Hematopoietic multipotent progenitor cell (in vitro differentiated cells): ENCODE measurements at places on chromosomes 16 and 17.

DNA sequence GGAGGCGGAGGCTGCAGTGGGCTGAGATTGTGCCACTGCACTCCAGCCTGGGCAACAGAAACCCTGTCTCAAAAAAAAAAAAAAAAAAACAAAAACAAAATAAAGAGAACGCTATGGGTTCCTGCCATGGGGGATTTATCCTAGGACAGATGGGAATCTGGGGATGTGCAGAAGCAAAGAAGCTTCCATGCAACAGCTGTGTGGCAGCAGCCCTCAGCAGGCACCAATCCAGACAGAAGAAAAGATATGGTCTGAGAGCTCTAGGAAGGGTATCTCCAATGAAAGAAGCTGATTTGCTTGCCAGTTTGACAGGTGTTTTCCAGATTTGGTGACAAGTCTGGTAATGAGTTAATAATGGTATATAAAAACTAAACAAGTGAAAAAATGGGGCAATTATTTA lies 11.6 kb downstream of the MYO19 start:
- no peak for DNase-seq

GRCh38 chr16:11797957-11798299 lies 870 bp upstream of the ZC3H7A start:
- DNase-seq = no peak

DNA sequence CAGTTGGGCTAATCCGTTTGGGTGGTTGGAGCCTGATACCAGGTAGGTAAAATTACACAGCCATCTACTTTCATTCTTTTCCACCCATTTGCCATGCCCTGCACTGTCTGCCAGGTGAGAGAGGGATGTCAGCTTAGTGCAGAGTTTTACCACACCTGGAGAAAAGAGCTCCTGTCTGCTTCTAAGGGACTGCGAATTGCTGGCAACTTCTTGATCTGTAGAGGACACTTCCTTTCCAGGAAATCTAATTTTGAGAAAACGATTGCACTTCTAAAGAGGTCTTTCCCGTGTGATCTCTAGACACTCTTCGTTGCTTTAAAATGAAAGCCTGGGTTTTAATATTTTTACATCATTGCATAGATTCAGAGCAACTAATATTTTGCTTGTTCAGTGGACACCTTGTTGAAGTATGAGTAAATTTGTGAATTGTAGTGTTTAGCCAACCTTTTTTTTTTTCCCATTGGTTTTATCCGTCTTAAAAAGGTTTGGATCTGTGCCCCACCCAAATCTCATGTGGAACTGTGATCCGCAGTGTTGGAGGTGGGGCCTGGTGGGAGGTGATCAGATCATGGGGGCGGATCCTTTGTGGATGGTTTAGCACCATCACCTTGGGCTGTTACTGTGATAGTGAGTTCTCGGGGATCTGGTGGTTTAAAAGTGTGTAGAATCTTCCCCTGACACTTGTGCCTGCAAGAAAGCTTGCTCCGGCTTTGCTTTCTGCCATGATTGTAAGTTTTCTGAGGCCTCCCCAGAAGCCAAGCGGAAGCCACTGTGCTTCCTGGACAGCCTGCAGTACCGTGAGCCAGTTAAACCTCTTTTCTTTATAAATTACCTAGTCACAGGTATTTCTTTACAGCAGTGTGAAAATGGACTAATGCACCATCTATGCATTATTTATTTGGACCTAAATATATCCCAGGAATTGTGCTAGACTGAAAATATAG lies 104.6 kb downstream of the PRKCA start:
- DNase-seq = no peak

GRCh38 chr17:4565209-4566141 lies 5.1 kb upstream of the GGT6 start:
- DNase-seq = peak; percentile 80

GRCh38 chr17:62796291-62796690 lies 11.8 kb downstream of the MARCHF10 start:
- DNase-seq = no peak

DNA sequence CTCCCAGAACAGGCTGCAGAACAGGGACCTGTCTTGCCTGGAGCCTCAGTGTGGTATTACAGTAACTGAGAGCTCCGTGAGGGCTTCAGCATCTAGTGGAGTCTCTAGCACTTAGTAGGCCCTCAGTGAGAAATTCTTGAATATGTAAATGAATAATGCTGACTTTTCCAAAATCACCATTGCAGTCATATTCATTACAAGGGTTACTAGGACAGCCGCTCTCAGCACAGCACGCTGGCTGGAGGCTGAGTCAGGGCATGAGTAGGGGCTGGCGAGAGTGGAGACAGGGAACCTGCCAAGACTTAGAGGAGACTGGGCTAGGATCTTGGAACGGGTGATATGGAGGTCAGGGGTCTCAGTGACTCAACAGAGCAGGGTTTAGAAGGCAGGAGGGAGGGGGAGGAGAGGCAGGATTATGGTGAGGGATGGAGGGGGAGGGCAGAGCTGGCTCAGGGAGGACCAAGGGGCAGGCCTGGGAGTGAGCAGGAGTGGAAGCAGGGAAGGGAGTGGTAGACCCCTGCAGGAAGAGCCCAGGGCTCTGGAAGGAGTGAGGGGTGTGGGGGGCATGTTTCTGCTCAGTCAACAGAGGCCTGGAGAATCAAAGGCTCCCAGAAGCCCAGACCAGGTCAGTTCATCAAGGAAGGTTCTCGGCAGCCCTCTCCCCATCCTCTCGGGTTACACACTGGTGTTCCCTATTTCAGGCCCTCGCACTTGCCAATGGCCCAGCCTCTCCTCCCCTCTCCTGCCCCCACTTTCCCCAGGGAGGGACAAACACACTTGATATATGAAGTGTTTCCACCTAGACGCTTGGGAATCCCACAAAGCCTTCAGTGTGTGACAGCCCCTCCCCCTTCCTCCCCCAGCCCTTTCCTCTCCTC lies 42.3 kb downstream of the FZD2 start:
- DNase-seq = no peak

GRCh38 chr17:45225964-45226530 lies 4.4 kb downstream of the FMNL1 start:
- DNase-seq = peak; percentile 99

DNA sequence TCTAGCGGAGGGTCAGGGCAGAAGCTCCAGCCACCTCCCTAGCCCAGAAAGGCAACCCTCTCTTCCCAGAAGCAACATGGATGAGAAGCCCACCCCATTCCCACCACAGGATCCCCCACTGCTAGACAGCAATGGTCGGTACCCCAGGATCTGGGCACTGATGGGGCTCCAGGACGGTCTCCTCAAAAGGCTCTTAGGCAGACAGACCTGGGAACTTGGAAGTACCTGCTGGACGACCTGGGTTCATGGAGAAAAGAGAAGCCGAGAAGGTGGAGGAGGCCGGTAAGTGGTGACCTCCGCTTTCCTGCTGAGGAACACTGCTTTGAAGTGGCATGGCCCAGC lies 96.6 kb downstream of the TBC1D16 start:
- DNase-seq = no peak

DNA sequence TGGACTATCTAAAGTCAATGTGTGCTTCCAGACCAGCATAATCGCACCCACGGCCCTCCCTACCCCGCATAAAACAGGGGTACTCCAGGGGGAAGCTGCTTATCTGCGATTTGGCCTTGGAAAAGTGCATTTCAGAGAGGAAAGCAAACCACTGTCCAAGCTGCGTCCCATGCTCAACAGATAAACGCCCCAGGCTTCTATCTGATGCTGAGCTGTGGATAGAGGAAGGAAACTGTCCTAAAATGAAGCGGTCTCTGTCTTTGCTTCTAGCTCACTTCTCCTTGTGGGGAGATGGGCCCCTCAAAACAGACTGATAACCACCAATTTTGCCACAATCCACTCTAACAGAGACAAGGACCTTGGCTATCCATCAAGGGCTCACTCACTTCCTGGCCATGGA lies 160.5 kb upstream of the TNRC6C start:
- no peak for DNase-seq

DNA sequence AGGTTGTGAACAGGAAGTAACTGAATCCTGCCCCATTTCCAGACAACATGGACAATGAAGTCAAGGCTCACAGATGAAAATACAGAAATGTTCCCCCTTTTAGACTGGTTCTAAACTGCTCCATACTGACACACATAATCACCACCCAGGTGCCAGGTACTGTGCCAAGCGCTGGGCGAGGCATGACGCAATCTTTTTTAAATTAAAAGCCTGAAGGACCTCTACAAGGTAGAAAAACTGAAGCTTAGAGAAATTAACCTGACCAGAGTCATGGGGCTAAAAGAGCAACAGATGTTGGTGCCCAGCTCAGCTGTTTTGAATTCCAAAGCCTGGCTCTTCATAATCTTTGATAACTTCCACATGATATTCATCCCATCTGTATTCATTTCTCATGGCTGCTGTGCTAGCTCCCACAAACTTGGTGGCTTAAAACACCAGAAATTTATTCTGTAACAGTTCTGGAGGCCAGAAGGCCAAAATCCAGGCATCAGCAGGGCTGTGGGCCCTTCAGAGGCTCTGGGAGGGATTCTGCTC lies 4.9 kb upstream of the RAB11FIP4 start:
- DNase-seq = no peak

- no peak for DNase-seq
Observed at GRCh38 chr16:12081048-12081404, 104.5 kb downstream of the SNX29 start.

DNA sequence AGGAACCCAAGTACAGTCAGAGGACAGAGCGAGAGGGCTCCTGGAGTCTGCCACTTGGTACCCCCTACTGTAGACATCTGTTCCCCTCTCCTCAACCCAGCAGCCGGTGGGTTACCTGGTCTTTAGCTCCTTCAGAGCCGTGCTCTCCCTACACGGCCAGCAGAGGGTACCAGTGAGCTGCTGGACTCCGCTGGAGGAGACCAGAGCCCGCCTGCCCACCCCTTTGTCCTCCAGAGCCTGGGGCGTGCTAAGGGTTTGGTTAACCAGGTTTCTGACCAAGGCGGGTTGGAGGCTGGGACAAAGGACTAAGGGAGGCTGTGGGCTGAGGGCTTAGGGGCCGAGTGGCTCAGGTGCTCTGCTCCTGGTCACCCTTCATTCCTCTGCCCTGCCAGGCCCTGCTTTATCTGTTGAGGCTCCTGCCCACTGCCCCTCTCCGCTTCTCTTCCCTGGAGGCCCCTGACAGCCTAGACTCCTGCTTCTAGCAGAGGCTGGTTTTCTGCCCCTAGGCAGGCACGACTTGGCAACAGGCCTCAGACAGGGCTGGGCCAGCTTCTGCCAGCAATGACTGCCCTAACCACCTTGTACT lies 2.7 kb upstream of the HSD11B2 start:
- DNase-seq = peak; percentile 73

GRCh38 chr16:30920891-30921290 lies 2.5 kb upstream of the FBXL19 start:
- peak; percentile 17 for DNase-seq

DNA sequence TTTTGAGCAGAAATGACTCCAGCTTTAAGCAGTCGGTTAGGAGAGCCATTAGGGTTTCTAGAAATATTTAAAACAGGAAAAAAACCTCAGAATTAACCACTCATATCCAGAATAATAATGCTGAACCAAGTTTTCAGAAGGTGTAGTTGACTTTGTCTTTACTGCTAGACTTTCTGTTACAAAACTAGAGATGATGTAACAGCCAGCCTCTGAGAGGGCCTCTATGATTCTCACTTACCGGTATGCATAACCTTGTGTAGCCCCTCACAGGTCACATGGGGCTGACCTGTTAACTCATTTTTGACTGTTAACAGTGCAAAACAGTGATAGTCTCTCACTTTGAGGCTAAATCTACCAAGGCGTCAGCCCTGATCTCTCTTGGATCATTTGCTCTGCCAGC lies 74.3 kb downstream of the TEX14 start:
- no peak for DNase-seq

DNA sequence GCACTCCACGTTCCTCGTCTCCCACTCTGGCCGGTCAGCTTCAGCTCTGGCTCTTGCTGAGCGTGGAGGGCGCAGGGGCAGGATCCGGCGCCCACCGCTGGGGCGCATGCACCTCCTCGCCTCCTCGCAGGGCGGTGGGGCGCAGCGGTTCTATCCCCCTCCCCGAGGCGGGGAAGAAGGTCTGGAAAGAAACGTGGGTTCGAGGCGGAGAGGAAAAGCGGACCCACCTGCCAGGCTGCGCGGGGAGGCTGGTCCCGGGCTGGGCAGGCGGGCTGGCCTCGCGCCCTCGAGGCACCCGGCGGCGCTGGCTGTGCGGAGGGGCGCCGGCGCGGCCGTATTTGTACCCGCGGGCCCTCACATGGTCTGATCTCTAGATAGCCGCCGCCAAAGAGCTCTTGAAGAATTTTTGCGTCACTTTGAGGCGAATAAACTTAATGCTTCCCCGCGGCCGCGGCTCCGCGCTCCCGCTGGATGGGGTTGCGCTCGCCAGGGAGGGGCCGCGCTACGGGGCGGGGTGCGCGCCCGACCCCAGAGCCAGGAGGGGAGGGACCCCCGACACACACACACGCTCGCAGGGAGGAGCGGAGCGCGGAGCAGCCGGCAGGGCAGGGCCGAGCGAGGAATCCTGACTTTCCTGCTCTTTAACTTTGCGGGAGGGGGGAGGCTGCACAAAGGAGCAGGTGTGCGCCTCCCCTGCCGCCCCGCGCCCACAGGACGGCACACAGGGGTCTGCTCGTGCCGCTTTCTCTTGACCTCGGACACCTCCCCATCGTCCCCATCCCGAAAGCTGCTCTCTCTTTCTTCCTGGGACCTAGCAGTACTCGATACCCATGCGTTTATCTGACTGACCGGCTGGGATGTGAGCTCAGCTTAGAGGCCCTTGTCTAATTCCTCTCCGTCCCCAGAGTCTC lies at the start of gene SLC6A4:
Gene SLC6A4, minus strand, starts transcription at position 312 of the 911 bp plus-strand sequence. CDS start 13,739 bp downstream, outside the sequence.
- no peak for DNase-seq

DNA sequence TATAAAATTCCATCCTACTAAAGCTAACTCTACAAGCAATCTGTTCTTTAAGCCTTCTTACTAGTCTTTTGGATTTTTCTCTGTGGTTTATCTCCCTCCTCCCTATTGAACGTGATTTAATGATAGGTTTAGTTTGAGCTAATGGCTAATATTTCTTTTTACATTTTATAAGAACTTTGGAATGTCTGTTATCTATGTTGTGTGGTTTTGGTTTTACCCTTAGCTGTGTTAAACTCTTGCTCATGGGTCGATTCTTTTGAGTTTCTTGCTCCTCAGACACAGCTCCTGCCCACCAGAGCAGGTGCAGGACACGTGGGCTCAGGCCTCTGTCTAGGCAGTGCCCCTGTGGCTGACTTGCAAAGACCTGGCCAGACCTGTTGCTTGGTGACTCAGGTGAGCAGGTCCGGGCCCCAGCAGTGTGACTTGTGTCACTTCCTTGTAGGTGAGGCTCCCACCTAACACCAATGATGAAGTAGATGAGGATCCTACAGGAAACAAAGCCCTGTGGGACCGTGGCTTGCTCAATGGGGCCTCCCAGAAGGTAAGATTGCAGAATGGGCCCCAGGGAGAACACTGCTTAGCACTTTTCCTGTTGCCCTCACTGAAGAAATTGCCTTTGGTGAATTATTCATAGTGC lies 45.1 kb downstream of the SF3B3 start:
- no peak for DNase-seq

DNA sequence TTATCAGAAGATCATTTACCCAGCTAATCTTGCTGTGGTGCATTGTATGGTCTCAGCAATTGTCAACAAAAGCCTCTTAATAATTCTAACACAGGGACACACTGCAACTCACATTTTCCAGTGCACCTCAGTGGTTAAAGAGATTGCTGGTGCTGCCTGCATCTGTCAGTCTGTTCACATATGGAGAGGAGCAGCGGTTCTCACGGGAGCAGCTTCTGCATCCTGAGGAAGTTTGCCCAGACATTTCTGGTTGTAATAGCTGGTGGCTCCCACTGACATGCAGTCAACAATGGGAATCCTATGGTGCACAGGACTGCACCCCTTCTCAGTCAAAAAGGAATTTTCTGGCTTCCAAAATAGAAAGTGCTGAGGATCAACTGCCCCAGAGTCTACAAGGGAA lies 7.8 kb downstream of the GGA2 start:
- DNase-seq = no peak

- no peak for DNase-seq
Observed at GRCh38 chr16:35425270-35425669, 1965.9 kb downstream of the TP53TG3F start.

GRCh38 chr16:81821436-81822128 lies 42.5 kb downstream of the PLCG2 start:
- DNase-seq = no peak
